ENCODE measurements at places on chromosomes 5 and 9. TPM values are rescaled to one million over a fixed set of nuclear protein-coding genes. Genes with fewer than 3 reads are reported as not detected.

GRCh38 chr9:93702261-93702660, 125.9 kb downstream of the PHF2 start:
- no peak for DNase-seq

DNA sequence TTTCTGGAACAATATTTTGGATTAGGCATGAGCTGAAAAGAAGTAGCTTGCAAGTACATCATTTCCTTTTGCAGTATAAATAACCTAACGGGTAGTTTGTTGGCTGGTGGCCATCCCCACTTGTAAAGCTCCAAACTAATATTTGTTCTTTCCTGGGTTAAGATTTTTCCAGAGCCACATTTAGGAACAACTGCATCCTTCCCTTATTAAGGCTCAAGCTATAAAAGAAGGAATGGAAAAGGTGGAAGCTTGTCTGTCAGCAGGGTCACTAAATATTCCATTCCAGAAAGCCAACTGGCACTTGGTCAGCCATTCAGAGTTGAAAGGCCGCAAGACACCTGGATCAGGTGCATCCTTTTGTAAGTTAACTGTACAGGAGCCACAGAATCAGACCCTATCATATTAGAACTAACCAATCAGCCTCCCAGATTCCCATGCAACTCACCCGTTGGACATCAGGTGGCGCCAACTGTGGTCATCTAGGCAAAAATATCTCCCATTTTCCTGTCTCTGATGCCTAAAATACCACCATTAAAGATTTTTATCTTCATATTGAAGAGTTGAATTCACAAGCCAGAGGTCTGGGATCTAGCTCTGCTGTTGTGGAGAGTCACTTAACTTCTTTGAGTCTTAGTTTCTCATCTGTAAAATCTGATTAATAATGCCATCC, 82.9 kb downstream of the PTCD2 start:
- no peak for DNase-seq

The ADCY2 gene
- 4.3 TPM for polyA plus RNA-seq

- DNase-seq = no peak
Measured at GRCh38 chr5:125326150-125326510, 579.7 kb upstream of the ZNF608 start.

The GARIN3 gene
- not detected for polyA plus RNA-seq

The AJM1 gene
- 1.1 TPM for polyA plus RNA-seq

The SLC4A9 gene
- polyA plus RNA-seq = 17.6 TPM

DNA sequence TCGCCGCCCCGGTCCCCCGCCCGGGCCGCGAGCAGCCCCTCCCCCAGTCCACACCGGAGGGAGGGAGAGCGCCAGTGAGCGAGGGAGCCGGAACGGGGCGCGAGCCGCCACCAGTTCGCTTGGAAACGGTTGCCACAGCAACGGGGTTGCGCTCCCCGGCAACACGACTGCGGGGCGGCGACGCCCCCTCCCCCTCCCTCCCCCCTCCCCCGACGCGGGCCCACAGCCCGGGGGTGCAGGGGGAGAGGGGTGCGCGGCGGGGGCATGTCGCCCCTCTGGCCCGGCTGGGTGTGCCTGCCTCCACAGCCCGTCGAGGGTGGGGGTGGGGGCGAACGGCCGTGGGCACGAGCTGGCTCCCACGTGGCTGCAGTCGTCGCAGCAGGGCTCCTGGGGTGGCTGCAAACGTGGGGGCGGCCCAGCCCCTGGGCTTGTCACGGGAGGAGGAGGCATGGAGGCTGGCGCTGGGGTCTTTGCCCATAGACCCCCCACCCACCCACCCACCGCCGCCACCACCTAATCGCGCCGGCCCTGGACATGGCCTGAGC, 524 bp downstream of the PRR7 start:
- DNase-seq = no peak

The EIF4EBP3 gene
- polyA plus RNA-seq = 12.5 TPM

GRCh38 chr9:101139082-101139481, 110.6 kb downstream of the PLPPR1 start:
- no peak for DNase-seq

The SHISAL2B gene
- polyA plus RNA-seq = not detected

GRCh38 chr5:82513738-82514137, 235.6 kb upstream of the RPS23 start:
- DNase-seq = no peak

The RNF183 gene
- 5.7 TPM for polyA plus RNA-seq

DNA sequence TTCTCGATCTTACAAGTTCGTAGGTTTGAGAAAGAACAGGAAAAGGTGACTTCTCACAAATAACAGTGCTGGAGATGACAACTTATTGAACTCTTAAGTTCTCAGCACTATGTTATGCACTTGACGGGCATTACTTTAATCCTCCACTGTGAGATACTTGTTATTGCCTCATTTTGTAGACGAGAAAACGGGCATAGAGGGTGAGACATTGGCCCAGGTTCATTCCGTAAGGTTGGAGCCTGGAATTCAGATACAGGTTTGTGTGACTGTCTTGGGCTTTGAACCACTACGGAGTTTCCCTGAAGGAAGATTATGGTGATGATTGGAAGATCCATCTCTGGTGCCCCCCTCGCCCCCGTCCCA, 657 bp downstream of the MAT2B start:
- DNase-seq = no peak

The ENTPD2 gene
- polyA plus RNA-seq = 4.4 TPM

The ELAVL2 gene
- 4.6 TPM for polyA plus RNA-seq

All from right renal pelvis (tissue), 4 donors.